ENCODE measurements at places on chromosomes 7 and 10. TPM values are rescaled to one million over a fixed set of nuclear protein-coding genes. Genes with fewer than 3 reads are reported as not detected.

DNA sequence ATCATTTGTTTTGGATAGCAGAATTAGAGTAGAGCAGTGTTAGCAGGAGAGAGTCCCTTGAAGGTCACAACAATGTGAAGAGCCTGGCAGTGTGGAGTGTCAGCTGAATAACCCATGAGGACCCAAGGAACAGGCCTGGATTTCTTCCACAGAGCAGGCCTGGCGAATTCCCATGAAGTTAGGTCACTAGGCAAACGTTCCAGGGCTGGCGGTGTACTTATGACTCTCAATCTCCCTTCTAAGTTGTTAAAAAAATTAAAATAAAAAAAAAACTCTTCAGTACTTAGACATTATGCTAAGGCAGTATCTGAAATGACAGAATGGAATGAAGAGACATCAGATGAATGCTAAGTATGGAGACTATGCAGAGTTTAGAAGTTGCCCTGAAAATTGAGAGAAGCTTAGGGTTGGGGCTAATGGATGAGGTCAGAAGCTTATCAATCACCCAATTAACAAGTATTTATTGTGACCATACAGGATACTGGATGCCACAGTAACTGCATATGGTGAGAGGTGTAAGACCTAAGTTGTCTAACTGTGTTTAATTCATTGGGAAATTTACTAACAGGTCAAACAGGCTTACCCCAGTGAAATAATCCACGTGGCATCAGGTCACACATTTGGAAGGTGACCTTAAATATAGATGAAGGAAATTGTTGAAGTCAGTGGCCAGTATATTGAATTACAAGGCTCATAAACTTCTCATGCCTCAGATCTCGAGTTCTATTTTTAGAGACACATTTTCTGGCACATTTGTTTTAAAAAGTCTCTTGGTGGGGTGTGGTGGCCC lies 126.2 kb upstream of the NRP1 start:
- no peak for DNase-seq

DNA sequence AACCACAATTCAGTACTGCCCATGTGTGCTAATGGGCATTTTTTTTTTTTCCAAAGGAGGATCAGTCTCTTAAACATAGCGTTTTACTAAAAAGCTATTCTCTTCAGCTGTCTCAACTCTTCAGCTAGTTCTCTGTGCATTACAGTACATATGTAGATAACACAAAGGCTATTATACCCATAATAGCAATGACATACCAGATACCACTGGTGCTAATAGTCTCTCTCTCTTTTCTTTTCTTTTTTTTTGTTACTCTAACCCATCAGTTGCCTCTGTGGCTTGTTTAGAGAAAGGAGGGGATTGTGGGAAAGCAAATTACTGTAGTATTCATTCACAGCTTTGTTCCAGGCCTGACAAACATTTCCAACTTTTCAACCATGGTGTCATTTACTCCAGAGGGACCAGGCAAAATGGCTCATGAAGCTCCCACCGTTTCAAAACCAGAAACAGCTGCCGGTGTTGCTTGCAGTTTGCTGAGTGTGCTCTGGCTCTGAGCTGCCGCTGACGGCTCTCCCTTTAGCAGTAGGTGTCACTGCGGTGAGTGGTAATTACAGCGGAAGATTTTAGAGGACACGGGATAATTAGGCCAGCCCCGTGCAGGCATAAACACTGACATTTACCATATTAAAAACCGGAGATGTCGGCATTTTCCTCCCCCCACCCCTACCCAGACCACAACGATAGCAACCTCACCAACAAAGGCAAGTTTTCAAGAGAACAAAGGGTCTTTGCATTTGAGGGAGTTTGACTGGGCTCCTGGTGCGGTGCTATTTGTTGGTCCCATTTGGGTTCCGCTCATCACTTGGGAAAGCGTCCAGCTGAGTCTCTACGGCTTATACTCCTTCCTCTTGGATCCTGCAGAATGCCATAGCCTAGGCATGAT lies 1005.5 kb downstream of the KCNMA1 start:
- DNase-seq: no peak

CPEB3 gene
- 9.9 TPM for total RNA-seq

LYZL2 gene
- total RNA-seq: not detected

GRCh38 chr7:134813663-134814396 lies 34.4 kb downstream of the CALD1 start:
- DNase-seq: no peak

- no peak for DNase-seq
These were observed 208.3 kb downstream of the DNAJB6 start for GRCh38 chr7:157544980-157545680.

- no peak for DNase-seq
These were observed 424.9 kb upstream of the AUTS2 start for GRCh38 chr7:69173341-69173740.

DNA sequence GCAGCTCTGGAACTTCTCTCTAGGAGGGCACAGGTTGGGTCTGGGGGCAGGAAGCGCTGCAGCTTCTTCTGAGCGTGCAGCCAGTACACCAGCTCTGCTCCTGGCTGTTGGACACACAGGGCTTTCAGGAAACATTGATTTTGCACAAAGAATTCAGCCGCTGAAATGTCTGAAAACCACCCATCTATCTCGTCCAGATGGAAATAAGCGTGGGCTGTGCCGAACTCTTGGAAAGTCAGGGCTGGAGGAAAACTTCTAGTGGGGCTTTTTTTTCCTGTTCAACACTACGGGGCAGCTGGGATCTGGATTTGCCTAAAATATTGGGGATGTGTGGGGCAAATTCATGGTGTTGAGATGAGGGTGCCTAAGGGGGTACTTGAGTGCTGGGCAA lies 31.2 kb downstream of the PALD1 start:
- DNase-seq: no peak

DNA sequence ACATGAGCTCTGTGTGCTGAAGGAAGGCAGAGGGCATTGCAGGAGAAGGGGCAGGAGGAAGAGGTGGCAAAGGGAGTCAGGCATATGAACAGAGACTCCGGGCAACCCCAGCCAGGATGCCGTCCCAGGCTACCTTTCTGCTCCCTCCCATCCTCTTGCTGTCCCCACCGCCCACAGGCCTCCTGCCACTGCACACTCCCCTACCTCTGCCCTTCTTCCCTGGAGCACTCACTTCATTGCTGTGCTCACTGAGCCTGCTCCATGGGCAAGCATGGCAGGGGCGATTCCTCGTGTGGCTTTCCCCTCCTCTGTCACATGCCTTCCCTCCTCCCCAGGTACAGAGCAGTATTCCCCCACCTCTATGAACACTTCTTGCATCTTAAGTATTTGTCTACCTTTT lies 93.4 kb downstream of the FANK1 start:
- no peak for DNase-seq

GRCh38 chr7:65430344-65431186 lies 56.9 kb downstream of the ZNF92 start:
- DNase-seq: no peak

- DNase-seq: peak; percentile 52
These were observed 159.6 kb downstream of the PARD3 start for GRCh38 chr10:34655286-34656170.

DNA sequence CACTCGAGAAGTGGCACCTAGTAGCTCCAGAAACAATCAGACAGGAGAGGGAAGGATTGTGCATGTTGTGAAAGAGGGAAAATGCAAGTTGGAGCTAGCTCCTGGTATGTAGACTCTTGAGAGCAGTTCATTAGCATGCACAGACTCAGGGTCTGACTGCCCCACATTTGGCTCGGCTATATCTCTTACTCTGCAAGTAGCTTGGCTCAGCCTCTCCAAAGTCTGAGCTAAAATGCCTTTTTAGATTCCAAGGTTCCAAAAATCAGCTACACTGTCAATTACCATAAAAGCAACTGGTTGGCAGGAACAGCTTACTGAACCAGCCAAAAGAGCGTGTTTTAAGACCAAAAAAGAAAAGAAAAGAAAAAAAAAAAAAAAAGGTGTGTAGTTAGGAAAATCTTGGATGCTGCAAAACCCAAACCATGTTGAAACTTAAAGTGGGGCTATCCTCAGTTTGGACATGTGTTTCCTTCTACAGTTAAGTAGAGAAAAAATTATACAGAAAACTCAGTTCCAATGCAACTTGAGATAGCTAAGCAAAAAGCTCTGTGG lies 65.5 kb downstream of the MKX start:
- DNase-seq: no peak

EGFR gene
- total RNA-seq: 85.6 TPM

TACC2 gene
- total RNA-seq: 107 TPM

GRCh38 chr10:85603151-85603940 lies 763.2 kb downstream of the GRID1 start:
- DNase-seq: no peak

- DNase-seq: no peak
These were observed 80.2 kb downstream of the HTR7 start for GRCh38 chr10:90777621-90778020.

RARRES2 gene
- 115 TPM for total RNA-seq
